Epithelial cell of proximal tubule (primary cell): ENCODE measurements at places on chromosomes 16 and 17. TPM values are rescaled to one million over a fixed set of nuclear protein-coding genes. Genes with fewer than 3 reads are reported as not detected.

RCVRN gene
- not detected in 2 replicates for total RNA-seq

KIAA0753 gene
- 13.5 and 15.7 TPM in 2 replicates for total RNA-seq

IKZF3 gene
- 0.07 TPM in 1 of 2 replicates, not detected in the other for total RNA-seq

KRT33A gene
- total RNA-seq = not detected in 2 replicates

CTU2 gene
- 9.3 and 26.6 TPM in 2 replicates for total RNA-seq

- DNase-seq = no peak
Measured at GRCh38 chr16:85057948-85058347, 30.4 kb downstream of the KIAA0513 start.

- no peak for DNase-seq
Measured at GRCh38 chr16:73390936-73391335, 343.0 kb upstream of the ZFHX3 start.

DNA sequence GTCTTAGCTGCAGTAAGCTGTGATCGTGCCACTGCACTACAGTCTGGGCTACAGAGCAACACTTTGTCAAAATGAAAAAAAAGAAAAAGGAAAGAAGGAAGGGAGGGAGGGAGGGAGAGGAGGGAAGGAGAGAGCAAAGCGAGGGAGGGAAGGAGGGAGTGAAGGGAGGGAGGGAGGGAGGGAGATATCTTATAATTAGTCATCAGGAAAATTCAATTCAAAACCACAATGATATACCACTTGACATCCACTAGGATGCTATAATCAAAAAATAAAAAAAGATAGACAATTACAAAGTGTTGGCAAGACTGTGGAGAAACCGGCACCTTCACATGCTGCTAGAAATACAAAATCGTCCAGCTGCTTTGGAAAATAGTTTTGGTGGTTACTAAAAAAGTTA is 93.8 kb downstream of the CDC27 start:
- DNase-seq = no peak

DNA sequence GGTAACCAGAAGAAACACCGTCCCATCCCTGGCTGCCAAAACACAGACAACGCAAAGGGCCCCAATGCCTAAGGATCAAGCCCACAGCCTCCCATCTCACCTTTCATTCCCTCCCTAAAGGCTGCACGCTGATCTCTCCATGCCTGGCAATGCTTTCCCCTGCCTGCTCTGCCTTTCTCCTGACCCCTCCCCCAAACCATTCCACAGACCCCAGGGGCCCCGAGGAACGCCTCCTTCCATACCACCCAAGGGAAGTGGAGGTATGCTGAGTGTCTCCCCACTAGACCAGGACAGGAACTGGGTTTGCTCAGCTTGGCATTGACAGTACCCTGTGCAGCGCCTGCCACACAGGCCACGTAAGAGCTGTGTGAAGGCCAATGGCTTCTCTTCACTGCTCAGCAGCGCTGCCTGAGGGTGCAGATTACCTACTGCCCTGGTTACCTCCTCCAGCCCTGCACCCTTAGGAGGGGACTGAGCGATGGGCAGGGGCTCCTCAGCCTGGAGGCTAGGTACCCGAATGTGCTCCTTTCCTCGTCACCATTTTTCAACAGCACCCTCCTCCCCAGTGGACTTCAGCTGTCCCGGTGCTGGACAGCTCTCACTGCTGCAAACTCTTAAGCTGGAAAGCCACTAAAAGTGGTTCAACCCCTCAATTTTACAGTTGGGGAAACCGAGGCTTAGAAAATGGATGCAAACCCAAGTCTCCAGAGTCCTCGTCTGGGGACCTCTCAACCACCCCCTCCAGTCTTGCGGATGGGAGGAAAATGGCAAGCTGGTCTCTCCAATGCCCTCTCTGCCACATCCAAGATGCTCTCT is 45.0 kb downstream of the SRCIN1 start:
- DNase-seq = no peak

GRCh38 chr17:61131585-61131984 is 268.1 kb upstream of the TBX2 start:
- DNase-seq = no peak

DNA sequence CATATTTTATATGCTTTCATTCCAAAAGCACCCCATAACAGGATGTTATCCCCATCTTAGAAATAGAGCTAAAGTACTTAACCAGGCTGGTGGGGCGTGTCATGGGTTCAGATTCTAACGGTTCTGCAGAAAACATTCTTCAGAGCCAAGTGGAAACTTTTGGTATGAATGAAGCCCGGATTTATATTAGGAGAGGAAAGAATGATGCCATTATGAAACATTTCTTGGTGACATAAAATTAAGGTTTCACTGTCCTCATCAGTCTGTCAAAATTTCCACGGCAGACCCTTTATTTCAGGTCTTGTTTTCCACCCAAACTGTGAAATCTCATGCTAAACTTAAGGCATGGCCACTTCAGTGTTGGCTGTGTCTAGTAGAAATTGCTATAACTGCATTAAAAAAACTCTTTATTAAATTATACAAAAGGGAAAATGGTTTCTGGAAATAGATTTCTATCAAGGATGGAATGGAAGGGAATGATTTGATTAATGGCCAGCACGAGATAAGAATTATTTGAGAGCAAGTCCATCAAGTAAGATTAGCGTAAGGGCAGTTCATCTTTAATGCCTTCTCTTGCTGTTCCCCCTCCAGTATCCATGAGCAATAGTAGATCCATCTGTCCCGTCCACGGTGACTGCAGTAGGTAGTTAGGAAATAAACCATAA is 11.7 kb downstream of the PRKCA start:
- no peak for DNase-seq

GRCh38 chr17:27596566-27597187 is 34.3 kb upstream of the LGALS9 start:
- DNase-seq = no peak

DNA sequence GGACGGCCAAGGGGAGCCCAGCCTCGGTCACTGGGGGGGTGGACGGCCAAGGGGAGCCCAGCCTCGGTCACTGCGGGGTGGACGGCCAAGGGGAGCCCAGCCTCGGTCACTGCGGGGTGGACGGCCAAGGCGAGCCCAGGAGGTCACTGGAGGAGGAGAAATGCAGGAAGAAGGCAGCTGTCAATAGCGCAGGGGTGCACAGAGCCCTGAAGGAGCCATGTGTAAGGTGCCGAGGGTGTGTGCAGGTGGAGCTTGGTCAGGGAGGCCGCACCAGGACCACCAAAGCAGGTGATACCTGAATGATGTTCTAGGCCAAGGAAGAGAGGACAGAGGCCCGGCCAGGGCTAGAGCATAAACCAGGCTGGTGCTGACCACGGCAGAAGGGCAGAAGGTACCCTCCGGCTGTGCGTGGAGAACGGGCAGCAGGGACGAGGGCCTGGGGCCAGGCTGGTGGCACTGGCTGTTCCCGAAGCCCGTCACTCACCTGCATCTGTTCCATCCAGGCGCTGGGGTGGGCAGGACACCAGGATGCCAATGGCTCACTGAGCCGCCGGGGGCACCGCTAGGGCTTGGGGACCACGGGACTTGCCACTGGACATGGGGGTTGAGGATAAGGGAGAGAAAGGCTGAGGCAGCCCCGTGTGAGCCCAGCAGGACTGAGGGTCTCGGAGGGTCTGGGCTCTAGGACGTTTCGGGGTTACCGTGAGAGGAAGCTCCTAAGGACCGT is 5.9 kb upstream of the CCDC57 start:
- no peak for DNase-seq

DNA sequence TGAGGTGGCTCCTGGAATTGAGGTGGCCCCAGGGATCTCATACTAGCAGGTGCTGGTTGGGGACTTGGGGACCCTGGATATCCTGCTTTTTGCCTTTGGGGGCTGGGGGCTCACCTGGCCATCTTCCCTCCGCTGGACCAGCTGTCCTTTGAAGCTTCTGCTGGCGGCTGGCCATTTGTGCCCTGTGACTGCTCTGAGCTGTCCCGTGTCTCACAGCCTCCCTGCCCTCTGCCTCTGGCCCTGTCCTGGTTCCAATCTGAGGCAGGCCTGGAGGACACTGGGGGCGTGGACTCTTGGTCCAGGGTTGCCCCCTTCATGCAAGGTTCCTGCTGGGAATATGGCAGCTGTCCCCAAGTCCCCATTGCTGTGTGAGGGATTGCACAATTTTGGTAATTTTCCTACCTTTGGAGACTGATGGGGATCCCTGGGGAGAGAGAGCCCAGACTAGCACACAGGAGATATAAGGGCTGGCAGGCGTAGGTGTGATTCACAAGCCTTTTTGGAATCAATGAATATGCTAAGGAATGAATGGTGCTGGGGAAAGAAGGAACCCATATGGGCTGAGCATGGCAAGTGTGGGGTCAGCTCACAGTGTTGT is 19.2 kb downstream of the ADCY7 start:
- DNase-seq = no peak

DNA sequence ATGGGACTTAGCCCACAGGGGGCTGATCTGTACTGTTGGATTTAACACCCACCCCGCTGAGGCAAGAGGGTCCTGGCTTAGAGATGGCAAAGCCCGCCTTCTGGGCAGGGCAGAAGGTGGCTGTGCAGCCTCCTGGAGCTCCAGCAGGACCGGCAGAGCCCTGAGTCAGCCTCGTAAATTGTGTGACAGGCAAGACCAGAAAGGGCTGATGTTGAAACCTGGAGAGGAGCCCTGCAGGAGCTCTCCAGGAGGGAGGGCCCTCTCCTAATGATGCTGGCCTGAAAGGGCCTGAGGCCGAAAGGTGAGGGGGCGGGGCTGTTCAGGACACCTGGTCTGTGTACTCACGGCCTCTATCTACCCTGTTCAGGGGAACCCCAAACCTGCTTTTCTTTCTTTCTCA is 22.5 kb upstream of the MYO15B start:
- DNase-seq = no peak

DNA sequence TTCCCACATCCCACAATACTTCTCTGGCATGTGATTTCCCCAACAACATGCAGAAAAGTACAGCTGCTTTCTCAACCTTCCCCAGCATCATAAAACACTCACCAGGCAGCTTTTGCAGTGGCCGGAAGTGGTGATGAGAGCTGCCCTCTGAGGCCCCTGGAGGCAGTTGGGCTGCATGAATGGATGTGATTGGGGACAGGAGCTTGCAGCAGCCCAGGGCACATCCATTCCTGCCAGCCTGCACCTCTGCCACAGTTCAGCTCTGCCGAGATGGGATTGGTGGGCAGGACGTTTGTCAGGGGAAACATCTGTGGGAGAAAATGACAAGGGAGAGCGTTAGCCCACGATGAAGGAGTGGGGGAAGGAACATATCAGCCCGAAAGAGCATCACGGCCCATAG is 19.8 kb downstream of the NUBP1 start:
- no peak for DNase-seq
